Stimulated activated CD4-positive, alpha-beta T cell treated with anti-CD3 and anti-CD28 coated beads, Interleukin-1b, Interleukin-23, amount 100 ng/mL, for 1 hour (primary cell): ENCODE measurements at places on chromosomes 5 and 9.

DNA sequence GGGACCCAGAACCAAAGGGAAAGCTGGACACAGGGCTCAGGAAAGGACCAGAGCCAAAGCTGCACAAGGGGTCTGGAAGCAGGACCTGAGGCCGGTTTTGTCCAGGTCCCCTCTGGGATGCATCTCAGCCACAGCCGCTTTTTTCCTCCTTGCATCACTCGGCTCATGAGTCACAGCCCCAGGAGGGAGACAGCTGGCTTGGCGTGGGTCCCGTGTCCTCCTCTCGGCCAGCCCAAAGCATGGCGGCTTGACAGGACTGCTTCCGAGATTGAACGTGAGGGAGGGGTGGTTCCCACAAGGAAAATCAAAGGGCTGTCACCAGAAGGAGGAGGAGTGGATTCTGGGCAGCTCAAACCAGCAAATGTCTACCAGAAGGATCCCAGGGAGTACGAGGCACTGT is 56.7 kb upstream of the CPLX2 start:
- DNase-seq = no peak

DNA sequence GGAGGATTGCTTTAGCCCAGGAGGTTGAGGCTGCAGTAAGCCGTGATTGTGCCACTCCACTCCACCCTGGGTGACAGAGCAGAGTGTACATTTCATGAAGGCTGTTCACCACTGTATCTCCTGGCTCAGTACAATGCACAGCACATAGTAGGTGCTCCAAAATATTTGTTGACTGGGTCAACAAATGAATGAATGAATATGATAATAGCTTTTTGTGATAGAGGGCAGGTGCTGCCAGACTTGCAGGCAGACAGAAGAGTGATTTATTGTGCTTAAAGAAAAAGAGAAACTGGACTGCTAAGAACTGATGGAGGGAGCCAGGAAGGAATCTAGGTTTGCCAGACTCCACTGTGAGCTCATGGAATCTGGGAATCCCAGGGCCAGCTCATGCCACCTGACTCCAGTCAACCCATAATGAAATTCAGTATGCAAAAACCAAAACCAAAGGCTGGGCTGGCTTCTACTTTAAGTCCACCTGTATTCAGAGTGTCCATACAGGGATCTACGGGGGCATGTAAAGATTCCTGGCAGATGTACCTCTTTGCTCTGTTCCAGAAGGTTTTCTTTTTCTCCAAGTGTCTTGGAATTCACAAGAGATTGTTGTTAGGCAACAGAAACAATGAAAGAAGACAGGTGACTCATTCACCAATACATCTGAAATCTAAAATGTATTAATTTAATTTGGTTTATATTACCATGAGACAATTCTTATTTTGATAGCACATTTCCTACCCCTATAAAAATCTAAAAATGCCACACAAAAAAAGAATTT is 15.5 kb upstream of the CTNNA1 start:
- no peak for DNase-seq

DNA sequence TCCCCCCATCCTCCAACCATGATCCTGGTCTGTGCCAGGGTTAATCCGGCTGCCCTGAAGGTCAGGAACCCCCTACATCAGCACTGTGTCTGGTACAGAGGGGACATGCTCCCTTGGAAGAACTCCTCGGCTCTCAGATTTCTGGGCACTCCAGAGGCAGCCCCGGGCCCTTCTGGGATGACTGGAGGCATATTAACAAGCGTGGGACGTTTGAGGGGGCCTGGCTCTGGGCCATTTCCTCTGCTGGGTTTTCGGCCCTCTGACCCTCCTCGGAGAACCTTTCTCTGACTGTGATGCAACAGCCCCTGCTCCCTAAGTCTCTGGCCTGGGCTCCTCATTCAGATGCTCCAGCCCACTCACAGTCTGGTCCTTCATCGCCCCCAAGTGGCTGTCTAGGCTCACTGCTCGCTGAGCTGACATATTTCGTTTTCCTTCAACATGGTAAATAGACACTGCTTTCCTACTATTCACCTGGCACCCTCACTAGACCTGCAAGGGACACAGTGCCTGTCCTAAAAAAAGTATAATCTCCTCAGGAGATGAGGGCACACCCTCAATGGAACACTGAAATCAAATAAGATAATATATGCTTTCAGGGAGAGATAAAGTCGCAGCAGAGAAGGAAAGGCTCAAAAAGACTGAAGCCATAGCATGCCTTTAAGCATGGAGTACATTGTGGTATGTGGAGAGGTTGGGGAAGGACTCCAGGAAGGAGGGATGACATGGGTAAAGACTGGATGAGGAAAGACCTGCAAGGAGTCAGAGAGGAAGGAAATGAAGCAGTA is 404.7 kb upstream of the TRPC7 start:
- DNase-seq = no peak

DNA sequence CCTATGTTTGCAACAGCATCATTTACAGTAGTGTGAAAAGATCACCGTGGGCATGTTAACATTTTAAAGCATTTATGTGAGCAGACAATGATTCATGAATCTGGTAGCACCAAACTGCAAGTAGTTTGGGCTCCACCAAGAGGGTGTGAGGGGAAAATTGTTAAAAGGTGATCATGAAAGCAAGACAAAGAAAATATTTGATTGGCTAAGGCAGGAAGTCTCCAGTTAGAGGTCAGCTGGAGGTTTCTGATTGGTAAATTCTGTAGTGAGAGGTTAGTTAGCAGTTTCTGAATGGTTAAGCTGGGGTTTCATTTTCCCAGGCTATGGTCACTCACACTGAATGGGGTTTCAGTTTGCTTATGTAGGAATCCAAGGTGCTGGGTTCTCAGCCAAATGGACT is 13.5 kb upstream of the DRD1 start:
- no peak for DNase-seq

GRCh38 chr9:5593904-5594303 is 35.0 kb upstream of the RIC1 start:
- no peak for DNase-seq

- DNase-seq = no peak
These were observed 37.0 kb downstream of the B4GALT1 start for GRCh38 chr9:33129886-33130881.

DNA sequence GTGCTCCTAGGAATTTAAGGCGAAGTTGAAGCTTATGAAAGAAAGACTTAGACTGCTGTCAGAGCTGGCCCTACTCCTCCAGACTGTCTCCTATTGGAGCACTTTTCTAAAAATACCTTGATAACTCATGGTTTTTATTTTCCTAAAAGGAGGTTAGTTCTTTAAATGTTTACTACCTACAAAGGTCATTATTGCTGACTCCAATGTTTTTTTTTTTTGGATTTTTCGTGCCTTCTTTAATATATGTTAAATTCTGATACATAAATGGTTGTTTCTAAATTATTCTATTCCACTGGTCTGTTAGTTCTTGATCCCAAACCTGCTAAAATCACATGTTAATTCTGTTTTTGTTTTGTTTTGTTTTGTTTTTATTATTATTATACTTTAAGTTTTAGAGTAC is 227.6 kb upstream of the FTMT start:
- no peak for DNase-seq

DNA sequence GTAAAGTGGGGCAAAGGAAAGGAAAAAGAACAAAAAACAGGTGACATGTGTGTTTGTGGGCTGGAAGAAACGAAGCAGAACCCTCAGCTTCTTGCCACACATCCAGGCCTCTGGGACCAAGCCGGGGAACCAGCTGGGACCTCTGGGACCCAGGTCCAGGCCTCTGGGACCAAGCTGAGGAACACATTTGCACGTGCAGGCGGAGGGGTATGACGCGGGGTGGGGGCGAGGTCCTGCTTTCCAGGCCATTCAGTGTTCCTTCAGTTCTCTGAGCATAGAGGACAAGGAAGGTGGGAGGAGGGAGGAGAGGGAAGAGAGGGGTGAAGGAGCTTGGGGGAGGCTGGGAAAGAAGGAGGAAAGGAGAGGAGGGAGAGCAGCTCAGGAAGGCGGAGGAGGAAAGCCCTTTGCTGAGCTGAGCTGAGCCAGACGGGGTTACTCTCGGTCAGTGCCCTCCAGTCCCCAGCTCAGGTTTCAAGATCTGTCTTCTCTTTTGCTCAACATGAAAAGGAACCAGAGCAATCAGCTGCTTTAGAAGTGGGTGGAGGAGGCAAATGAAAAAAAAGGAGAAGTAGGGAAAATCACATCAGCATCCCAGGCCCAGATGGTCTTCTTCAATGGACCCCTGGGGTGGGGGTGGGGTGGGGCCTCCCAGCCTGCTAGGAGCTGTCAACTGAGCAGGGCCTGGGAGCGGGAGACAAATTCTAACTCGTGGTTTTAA is 59.1 kb downstream of the ABCA1 start:
- no peak for DNase-seq

GRCh38 chr5:170880084-170880483 is 18.3 kb downstream of the RANBP17 start:
- DNase-seq = no peak

DNA sequence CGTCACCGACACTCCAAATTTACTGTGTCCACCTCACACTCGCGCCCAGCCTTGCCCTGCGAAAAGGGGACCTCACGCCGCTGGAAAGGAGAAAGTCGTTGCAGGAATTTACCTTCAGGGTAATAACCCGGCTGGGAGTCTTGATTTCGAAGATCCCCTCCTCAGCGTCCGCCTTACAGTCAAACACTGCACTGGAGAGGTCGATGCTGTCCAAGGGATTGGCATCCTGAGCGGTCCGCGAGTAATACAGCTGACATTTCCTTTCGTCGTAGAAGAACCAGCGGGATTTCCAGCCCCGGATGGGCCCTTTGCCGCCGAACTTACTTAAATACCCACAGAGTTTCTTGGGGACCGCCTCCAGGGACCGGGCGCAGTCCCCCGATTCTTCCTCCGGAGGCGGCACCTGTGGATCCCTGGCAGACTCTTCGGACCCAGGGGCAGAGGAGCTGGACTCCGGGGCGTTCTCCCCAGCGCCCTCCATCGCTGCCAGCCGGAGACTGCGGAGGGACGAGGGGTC is 330 bp downstream of the TBC1D2 start:
- peak; percentile 12 for DNase-seq
